ENCODE measurements at places on chromosomes 12 and 14.

DNA sequence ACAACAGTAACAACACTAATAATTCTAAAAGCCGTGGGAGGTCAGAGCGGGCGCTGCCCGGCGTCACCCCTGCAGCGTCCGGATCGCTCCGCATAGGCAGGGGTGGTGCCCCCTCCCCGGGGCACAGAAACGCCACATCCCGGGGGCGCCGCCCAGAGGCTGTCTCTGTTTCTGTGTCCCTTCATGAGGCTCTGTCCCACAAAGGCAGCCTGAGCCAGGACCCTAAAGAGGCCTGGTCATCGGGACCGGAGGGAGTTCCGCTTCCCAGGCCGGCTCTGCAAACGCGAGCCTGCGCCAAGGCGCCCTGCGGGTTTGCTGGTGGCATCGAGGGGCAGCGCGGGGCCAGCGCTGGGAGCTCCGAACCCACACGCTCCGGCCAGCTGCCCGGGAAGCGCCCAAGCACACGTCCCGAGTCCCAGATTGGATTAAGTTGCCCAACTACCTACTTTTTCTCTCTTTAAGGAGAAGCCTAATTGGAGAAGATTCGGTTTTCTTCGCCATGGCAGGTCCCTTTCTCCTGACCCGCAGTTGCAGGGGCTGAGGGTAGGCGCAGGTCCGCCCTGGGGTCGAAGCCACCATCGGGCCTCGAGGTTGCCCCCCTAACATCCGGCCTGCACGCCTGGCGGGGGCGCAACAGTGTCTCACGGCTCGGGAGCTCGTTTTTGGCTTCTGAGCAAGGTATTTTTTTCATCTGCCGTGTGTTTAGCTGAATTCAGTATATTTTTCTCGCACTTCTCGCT is 421.7 kb downstream of the VRK1 start:
- peak; percentile 36 for DNase-seq

DNA sequence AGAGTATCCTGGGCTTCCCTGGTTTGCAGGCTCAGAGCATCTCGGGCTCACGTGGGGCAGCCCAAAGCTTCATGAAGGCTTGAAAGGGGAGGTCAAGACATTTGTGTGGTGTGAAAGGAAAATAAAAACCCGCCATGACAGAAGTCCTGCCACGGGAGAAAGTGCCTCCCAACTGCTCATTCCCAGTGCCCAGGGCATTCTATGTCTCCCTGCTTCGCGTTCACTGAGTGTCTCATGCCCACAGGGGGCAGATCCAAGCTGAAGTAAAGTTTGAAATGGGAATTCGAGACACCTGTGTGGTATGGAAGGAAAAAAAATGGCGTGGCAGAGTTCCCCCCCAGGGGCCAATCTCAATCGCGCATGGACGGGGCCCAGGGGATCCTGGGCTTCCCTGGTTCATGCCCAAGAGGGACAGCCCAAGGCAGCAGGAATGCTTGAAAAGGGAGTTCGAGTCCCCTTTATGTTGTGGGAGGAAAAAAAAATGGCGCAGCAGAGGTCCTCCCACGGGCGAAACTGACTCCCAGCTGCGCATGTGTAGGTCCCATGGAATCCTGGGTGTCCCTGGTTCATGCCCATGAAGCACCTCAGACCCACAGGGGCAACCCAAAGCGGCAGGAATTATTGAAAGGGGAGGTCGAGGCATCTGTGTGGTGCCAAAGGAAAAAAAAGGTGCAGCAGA is 576.7 kb downstream of the ALG10 start:
- peak; percentile 2 for DNase-seq

GRCh38 chr12:93943780-93944179 is 204.6 kb upstream of the PLXNC1 start:
- no peak for DNase-seq

DNA sequence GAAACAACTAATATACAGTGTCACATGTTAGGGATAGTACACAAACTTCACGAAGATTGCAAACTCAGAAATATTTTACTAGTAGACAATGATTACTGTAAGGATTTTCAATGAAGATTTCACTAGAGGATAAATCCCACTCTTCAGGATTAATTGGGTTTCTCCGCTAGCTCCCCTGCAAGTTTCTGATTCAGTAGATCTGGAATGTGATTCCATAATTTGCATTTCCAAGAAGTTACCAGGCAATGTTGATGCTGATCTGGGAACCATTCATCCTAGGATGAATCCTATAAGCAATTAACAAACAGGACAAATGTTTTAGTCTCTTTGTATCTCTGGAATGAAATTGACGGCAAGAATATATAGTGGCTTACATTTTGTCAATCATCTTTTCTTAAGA is 272.4 kb downstream of the ALX1 start:
- DNase-seq, result no peak

DNA sequence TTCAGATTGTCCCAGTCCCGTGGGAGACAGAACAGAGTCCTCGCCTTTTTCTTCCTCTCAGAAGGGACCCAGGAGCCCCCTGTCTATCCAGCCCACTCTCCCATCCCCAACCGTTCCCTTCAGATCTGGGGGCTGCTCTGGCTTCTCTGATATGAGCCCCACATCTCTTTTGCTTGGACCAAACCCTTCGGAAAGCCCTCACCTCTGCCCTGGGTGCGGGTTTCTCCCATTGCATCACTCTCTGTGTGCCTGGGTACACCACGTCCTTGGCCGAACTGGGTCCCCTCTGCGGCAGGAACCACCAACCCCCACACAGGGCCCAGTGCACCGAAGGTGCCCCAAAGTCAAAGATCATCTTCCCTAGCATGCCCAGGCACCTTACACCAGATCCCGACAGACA is 87.8 kb downstream of the DICER1 start:
- DNase-seq, result no peak

DNA sequence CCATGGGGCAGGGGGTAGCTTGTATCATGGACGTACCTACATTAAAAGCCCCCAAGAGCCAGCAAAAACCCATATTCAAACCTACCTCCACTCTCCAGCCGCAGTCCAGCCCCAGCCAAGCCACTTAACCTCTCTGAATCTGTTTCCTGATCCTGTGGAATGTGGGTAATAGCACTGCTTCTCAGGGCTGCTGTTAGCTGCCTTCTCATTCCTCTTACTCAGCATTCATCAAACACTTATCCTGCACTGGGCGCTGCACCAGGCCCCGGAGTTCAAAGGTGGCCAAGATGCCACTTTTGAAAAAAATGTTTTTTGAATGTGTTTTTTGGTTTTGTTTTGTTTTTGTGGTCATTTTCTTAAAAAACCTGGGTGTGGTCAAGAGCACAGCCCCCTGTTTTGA is 237.4 kb downstream of the CHST11 start:
- DNase-seq, result no peak

GRCh38 chr14:79464468-79464867 is 746.8 kb downstream of the DIO2 start:
- no peak for DNase-seq

DNA sequence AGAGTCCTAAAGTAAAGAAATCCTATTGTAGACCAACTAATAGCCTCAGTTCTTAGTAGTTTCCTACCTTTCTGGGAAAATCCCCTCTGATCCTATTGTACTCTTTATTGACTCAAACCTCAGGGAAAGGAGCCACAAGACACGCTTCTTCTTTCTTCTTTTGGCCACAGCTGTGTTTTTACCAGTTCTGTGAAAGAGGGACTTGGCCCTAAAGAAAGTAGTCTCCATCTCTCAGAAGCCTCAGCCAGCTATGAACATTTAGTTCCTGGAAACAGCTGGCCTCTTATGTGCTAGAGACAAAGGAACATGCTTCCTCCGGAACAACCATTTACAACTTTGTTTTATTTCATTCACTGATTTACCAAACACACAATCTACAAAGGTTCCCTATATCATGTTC is 66.1 kb upstream of the ARID2 start:
- DNase-seq, result no peak

- no peak for DNase-seq
Observed at GRCh38 chr12:27018037-27018436, 3.9 kb upstream of the TM7SF3 start.

- no peak for DNase-seq
Observed at GRCh38 chr14:61963926-61964325, 201.7 kb downstream of the SNAPC1 start.

- no peak for DNase-seq
Observed at GRCh38 chr12:19964549-19964948, 403.8 kb upstream of the PDE3A start.

GRCh38 chr12:107955966-107956643 is 173.0 kb upstream of the WSCD2 start:
- DNase-seq, result no peak

DNA sequence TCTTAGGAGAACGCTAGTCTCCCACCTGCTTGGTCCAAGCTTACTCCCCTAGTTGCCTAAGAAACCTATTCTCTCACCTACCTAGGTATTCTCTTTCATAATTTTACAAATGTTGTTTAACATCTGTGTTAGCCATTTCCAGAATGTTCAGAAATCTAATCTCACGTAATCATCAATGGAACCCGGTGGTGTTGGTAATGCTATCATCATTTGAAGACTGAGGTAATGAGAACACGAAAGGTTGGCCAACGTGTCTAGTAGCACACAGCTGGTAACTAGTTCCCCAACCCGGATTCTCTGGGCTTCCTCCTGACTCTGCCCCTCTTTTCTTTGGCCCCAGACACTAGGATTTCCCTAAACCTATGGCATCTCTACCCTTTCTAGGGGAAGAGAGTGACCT is 43.8 kb upstream of the EMP1 start:
- no peak for DNase-seq

- DNase-seq, result no peak
Observed at GRCh38 chr12:125892276-125892675, 827.0 kb downstream of the AACS start.

DNA sequence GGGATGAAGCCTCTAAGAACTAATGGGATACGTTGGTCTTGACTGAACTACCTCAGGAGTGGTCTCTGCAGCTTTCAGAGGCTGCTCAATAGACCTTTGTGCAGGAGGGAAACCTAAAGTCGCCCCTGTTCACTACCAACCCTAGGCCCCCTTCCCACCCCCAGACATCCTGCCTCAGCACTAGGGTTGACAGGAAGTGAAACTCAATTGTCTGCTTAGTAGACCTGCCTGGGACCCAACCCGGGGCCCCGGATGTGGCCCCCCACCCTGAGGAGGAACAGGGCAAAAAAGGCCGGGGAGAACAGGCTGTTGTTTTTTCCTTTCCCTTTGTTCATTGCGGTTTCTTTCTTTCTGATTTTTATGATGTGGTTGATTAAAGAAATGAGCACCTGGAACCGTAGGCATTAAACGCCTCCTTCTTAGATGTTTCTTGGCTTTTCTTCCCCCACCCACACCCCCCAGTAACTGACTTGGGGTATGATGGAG is 1.6 kb upstream of the DGKA start:
- peak; percentile 91 for DNase-seq

- DNase-seq, result no peak
Observed at GRCh38 chr12:32501835-32502333, 102.5 kb downstream of the FGD4 start.

DNA sequence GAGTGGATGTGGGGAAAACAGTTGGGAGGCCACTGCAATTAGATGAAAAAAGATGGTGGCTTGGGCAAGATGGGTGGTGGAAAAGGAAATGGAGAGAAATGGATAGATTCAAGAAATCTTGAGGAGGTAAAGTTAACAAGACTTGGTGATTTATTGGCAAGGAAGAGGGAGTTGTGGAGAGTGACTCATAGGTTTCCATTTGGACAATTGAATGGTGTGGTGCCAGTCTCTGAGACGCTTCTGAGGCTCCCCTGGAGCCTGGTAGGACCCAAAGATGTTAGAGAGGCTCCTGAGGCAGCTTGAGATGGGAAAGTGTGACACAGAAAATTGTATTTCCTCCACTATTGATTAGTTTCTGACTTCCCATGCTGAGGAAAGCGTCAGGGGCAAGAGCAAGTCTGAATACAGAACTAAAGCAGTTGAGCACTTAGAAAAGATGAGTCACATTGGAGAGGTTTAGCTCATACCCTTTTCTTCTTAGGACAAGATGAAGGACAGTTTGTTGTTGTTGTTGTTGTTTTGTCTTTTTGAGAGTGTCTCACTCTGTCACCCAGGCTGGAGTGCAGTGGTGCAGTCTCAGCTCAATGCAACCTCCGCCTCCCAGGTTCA is 4.5 kb downstream of the PRPF40B start:
- no peak for DNase-seq

DNA sequence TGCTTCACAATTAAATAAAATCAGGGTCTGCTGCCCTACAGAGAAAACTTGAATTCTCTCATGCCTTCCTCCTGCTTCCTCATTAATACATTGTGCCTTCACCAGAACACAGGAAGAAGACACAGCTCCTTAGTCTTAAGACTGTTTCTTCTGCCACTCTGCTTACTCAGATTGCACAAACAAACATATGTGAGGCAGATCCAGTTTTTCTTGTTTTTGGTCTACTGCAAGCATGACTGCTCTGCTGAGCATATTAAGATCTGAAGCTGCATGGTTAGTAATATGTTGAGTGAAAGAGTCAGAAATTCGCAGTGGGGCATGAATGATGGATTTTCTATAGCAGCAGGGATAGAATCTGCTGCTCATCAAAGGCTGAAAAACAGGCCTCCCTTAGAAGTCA is 321.1 kb upstream of the STXBP6 start:
- no peak for DNase-seq

- no peak for DNase-seq
Observed at GRCh38 chr12:50961708-50962107, 9.4 kb downstream of the HIGD1C start.

- no peak for DNase-seq
Observed at GRCh38 chr12:84732828-84733340, 179.7 kb downstream of the SLC6A15 start.

GRCh38 chr12:19085090-19085489 is 44.4 kb upstream of the PLEKHA5 start:
- no peak for DNase-seq

GRCh38 chr12:113568021-113568420 is 96.3 kb upstream of the LHX5 start:
- no peak for DNase-seq

- DNase-seq, result no peak
Observed at GRCh38 chr14:89833120-89833532, 121.4 kb downstream of the EFCAB11 start.

GRCh38 chr12:27396216-27396815 is 50.2 kb upstream of the SMCO2 start:
- DNase-seq, result no peak

GRCh38 chr14:104363891-104364760 is 215.4 kb upstream of the C14orf180 start:
- peak; percentile 8 for DNase-seq

GRCh38 chr14:20035938-20036337 is at the start of gene OR4K13:
OR4K13 (minus strand) TSS chr14:20036038; CDS start chr14:20034758, 1,280 bp downstream.
- DNase-seq, result no peak

- DNase-seq, result peak; percentile 61
Observed at GRCh38 chr12:12010277-12011039, 60.3 kb upstream of the BCL2L14 start.

DNA sequence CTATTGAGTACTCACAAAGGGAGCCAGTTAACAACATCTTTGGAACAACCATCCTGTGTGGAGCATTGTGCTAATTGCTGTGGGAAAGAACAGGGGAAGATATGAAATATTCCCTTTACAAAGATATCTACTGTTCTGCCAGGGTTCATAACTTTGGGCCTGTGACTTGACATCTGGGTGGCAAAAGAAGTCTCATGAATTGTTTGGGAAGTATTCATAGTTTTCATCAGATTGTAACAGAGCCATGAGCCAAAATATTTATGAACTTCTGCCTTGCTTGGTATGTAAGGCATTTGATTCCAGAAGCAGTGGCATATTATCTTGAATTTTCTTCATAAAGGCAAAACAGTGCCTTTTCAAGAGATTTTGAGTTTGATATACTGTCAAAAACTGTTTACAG is 816.2 kb downstream of the DIO2 start:
- no peak for DNase-seq

Data from activated naive CD4-positive, alpha-beta T cell treated with anti-CD3 and anti-CD28 coated beads, Interleukin-2, amount 50 U/mL, for 16 hours (primary cell).